ENCODE measurements at places on chromosomes 7 and 10. TPM values are rescaled to one million over a fixed set of nuclear protein-coding genes. Genes with fewer than 3 reads are reported as not detected.

Gene FGL2
- polyA plus RNA-seq, result not detected

GRCh38 chr10:132981173-132981555, 38.8 kb upstream of the CFAP46 start:
- no peak for DNase-seq

GRCh38 chr7:21944616-21945453, 864 bp downstream of the CDCA7L start:
- peak; percentile 61 for DNase-seq

- no peak for DNase-seq
These were observed 100.1 kb downstream of the OTUD1 start for GRCh38 chr10:23538968-23539367.

- no peak for DNase-seq
These were observed 81.9 kb upstream of the TNS3 start for GRCh38 chr7:47663851-47664250.

DNA sequence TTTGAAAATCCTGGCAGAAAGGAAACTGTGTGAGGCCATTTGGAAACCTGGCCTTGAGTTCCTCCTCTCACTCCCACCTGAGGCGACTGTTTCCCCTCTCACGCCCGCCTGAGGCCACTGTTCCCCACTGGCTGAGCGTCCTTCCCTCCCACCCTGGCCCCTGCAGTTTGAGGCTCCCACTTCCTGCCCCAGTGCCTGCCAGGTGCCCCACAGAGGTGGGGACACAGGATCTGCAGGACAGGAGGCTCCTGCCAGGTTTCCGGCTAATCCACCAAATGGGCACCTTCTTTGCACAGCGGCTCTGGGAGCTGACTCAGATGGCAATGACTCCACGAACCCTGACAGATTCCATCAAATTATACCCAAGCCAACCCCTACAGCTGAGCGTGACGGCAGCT, 24.3 kb upstream of the LARP4B start:
- no peak for DNase-seq

- no peak for DNase-seq
These were observed 11.8 kb upstream of the PNLIPRP2 start for GRCh38 chr10:116608686-116609594.

- peak; percentile 15 for DNase-seq
These were observed 43.2 kb downstream of the BTRC start for GRCh38 chr10:101397140-101397539.

DNA sequence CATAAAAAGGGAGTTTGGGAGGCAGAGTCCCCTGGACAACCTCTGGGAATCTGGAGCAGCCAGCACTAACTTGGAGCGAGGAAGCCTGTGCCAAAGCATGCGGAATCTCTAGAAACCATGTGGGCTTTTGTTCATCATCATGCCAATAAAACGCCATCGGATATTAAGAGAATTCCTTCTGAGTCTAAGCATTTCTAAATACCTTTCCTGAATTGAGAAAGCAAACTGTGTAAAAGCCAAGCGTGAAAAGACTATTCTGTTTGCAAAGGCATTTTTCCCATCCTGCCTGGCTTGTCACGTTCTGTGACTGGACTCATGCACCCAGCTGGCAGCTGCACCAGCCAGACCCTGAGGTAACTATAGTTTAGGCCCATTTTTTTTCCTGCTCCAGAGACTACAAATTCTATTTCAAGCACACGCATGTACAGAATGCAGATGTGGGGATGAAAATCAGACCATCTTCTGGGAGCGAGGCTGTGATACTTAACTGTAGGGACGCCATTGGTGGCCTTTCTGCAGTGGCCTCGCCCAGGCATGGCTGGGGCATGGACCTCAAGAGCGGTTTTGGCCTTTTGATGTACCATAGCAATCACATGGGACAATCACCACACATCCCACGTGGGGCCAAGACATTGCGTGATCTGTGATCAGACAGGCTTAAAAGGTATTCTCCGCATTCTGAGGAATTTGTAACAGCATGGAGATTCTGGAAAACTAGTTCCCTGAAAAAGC, 218.9 kb downstream of the KIAA1217 start:
- no peak for DNase-seq

DNA sequence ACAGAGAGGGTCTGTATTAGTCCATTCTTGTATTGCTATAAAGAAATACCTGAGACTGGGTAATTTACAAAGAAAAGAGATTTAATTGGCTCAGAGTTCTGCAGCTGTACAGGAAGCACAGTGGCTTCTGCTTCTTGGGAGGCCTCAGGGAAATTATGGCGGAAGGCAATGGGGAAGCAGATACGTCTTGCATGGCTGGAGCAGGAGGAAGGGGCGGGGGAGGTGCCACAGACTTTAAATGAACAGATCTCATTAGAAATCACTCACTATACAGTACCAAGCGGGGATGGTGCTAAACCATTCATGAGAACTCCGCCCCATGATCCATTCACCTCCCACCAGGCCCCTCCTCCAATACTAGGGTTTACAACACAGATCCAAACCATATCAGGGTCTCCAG, 3.7 kb upstream of the CALU start:
- DNase-seq, result no peak

- no peak for DNase-seq
These were observed 244.5 kb upstream of the PTER start for GRCh38 chr10:16192337-16192736.
